Amniotic stem cell (primary cell): ENCODE measurements at places on chromosomes 2 and 18.

DNA sequence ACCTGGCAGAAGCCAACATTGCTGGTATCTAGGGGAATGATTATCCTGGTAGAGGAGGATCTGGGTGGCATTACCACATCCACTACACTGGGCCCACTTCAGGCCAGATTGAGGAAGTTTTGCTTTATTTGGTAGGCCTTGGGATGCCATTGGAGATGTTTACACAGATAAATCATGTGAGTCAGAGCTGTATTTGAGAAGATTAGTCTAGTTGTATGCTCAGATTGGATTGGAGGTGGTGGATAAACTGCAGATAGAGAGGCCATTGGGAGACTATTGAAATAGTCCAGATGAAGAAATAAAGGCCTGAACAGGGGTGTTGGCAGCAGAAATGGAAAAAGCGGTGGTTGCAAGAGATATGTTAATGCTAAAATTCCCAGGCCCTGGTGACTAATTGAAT, 81.5 kb downstream of the EFEMP1 start:
- no peak for DNase-seq

DNA sequence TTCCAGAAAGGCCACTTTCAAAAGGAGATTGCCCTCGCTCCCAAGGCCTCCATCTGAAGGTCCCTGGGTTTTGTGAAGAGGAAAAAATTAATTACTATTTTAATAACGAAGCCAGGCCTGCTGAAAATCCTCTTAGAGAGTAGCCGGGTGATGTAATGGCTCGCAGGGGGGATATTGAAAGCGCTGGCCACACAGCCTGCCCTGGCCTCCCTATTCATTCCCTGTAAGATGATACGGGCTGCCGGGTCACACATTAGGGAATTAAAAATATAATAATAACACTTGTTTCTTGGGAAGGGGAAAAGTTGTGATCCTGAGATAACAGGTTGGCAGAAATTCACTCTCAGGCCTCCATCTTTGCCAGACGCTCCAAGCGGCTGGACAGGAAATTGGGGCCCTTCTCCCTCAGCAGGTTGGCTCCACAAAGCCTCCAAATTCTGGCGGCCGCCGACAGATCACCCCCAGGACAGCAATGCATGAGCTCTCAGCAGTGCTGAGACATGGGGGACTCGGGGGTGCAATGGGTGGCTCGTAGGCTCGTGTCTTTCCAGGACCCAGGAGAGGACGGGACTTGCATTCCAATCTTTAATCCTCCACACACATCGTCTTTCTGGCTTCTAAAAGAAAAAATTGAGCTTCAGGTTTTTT, 299.9 kb upstream of the SALL3 start:
- DNase-seq: no peak

DNA sequence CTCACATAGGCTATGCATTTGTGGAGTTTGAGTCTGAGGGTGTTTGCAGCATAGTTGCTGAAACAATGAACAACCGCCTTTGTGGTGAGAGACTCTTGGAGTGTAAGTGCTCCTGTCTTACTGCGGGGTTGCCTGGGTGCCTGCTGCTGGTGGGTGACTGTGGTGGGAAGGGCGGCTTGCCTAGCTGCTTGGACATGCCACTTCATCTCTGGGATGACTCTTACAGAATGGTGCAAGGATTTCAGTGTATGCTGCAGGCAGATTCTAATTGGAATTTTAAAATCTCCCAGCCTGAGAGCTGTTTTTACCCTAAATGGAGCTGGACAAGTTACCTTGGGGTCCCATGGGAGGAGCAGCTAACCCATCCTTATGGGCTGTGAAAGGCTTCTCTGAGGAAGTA, 50.1 kb downstream of the CYP27C1 start:
- no peak for DNase-seq

- no peak for DNase-seq
These were observed 118.3 kb upstream of the FAM136A start for GRCh38 chr2:70420143-70420542.

GRCh38 chr2:159907909-159908308, 109.9 kb upstream of the CD302 start:
- DNase-seq: no peak

- DNase-seq: no peak
These were observed 1170.3 kb upstream of the CHAC2 start for GRCh38 chr2:52597346-52597745.

GRCh38 chr2:157587576-157587975, 41.1 kb downstream of the ACVR1C start:
- no peak for DNase-seq

GRCh38 chr2:6639929-6640620, 225.6 kb downstream of the CMPK2 start:
- no peak for DNase-seq

- DNase-seq: no peak
These were observed 3.5 kb upstream of the RSAD2 start for GRCh38 chr2:6874032-6874431.

- no peak for DNase-seq
These were observed 68.6 kb downstream of the ZBTB7C start for GRCh38 chr18:48340560-48340959.
